ENCODE measurements at places on chromosomes 12 and 14. TPM values are rescaled to one million over a fixed set of nuclear protein-coding genes. Genes with fewer than 3 reads are reported as not detected.

Gene DNAI7
- polyA plus RNA-seq = 0.76 TPM

DNA sequence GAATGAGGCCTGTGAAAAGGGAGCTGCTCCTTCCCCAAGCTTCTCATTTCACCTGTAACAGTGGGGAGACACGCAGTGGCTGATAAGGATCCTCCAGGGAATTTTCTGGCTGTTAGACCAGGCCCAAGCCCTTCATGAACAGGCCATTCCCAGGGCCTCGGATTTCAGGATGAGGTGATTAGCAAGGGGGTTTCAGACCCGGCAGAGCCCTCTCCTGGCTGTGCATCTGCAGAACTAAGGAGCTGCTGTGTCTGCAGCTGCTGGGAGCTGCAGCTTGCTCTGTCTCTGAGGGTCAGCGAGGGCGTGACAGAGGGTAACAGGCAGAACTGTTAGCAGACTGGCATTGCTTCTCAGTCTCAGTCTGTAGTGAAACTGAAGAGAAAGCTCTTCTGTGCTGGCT is 110.4 kb downstream of the KCNA5 start:
- no peak for DNase-seq

- DNase-seq = no peak
Measured at GRCh38 chr12:107347261-107347660, 253.9 kb upstream of the CRY1 start.

DNA sequence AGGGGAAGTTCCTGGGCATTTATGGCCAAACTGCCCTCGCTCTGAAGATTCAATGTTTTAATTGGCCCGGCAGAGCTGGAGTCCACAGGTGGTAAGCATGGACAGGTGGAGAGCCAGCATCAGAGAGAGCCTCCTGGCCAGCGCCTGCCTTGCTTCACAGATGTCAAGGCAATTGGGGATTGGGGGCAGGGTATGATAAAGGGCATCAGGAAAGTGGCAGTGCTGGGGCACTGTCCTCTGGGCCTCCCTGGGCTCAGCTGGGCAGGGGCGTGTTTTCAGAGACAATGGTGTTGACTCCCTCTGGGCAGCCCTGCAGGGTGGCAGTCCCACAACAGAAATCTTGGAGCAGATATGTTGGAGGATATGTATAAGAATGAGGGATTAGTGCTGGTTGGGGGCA is 237.3 kb downstream of the CACNA1C start:
- DNase-seq = no peak

DNA sequence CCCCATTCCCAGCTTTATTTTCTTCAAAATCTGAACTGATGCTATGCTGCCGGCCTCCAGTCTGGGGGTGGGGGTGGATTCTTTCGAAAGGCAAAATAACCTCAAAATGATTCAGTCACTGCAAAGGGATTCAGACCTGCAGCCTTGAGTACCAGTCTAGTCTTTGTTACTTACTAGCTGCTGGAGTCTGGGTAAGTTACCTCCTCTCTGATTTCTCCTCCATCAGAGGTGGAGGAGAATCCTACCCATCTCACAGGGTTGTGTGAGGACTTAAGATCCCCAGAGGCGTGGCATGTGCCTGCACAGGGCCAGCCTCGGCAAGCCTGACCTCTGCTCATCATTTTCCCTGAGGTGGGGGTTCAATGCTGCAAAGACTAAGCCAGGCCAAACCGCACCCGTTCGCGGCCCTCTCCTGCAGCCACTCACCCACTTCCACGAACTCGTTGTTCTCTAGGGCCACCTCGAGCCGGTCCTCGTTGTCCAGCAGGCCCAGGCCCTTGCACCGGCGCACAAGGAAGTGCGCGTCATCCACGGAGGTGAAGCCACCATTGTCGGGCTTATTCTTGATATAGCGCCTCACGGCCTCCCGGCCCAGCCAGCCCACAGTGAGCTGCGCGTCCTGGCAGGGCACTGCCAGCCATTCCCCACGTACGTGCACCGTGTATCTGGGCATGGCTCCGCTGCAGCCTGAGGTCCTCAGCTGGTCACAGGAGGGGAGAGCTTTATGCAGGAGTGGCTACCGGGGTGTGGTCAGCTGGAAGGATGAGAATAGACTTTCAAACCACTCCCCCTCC is 709 bp downstream of the HAL start:
- no peak for DNase-seq

Gene PARPBP
- 29.6 TPM for polyA plus RNA-seq

DNA sequence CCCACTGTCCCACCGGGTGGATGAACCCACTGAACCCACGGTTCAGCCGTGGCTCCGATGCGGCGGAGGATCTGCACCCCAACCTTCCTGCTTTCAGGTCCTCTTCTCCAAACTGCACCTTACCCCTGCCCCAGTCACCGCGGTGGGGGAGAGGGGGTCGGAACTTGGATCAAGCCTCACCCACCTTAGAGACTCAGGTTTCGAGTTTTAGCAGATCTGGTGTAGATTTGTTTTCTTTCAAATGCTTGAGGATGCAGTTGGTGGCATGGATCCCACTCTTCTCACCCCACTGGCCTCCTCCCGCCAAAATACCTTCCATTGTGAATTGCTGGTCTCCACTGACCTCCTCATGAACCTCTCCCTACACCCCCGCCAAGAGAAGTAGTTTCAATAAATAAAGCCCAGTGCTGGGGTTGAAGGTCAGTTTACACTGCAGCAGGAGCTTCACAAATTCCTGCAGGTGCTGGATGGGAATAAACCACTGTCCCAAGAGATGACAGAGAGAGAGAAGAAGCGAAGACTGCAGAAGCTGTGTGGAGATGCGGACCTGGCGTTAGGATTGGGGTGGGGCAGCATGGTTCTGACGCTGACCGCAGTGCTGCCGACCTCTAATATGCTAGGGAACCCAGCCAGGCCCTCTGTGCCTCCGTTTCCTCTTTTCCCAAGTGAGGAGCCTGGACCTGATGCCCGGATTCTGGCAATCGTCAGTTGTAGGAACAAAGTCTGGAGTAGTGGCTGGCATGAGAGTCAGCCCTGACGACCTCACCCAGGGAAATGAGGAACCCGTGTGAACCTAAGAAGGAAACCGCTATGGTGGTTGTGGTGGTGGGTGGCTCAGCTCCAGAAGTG is 7.4 kb downstream of the TTC6 start:
- no peak for DNase-seq

DNA sequence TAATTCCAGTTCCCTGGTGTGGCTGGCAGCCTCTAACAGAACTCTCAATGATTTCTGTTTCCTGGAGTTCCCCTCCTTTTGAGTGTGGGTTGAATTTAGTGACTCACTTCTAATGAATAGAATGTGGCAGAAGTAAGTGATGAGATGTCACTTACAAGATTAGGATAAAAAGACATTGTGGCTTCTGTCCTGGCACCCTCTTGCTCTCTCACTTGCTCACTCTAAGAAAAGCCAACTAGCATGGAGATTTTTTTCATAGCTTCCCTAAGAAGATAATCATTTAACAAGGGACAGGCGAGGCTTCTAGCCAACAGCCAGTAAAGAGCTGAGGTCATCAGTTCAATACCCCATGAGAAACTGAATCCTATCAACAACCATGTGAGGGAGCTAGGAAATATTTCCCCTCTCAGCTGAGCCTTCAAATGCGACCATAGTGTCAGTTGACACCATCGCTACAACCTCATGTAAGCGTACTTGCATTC is 156.7 kb downstream of the TMTC3 start:
- DNase-seq = no peak

DNA sequence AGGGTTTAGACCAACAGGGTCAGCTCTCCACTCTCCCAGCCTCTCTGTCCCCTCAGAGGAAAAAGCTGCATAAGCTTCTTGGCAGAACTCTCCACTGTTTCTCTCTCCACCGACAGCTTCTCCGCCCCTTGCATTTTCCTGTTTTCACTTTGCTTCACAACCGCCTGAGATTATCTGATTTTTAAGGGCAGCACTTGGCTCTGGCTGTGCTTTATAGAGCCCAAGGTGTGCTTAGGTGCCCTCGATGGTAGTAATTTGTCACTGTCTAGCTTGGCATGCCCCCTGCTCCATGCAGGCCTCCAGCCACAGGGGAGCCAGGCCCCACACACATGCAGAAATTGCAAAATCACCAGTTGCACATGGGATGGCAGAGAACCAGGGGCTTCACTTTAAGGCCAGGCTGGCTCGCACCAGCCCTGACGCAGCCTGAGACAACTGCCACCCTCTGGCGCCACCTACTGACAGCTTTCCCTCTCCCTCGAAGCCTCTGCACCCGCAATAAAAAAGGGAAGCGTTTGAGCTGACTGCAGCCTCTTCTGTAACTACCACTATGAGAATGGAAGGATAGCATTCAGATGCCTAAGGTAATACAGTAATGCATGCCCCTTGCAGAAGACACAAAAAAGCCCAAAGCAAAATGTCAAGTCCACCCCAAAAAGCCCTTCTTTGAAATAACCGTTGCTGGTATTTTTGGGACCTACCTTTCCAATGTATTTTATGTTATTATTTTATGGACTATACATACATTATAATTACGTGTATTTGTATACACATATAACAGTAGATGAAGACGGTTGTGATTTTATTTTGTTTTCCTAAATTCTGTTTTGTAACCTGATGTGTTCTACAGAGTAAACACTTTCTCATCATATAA is 32.0 kb upstream of the RIMBP2 start:
- DNase-seq = peak; percentile 75

GRCh38 chr12:109291521-109292341 is 17.4 kb downstream of the FOXN4 start:
- DNase-seq = no peak

- DNase-seq = no peak
Measured at GRCh38 chr14:89024691-89025090, 200.2 kb downstream of the TTC8 start.

DNA sequence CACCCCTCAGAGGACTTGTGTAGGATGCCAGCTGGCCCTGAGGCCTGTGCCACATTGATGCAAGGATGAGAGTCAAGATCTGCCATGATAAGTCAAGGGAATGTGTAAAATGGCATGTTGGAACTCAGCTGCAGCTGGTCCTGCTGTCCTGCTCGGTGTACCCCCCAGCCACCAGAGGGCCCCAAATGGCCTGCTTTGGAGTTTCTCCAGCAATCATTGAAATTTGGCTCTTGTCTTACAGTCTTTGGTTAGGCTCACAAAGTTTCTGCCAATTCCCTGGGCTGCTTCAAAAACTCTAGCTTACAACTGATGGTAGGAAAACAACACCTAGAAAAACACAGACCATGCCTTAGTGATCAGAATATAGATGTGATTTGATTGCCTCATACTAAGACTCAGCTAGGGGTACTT is 76.8 kb downstream of the HSD17B6 start:
- peak; percentile 65 for DNase-seq

DNA sequence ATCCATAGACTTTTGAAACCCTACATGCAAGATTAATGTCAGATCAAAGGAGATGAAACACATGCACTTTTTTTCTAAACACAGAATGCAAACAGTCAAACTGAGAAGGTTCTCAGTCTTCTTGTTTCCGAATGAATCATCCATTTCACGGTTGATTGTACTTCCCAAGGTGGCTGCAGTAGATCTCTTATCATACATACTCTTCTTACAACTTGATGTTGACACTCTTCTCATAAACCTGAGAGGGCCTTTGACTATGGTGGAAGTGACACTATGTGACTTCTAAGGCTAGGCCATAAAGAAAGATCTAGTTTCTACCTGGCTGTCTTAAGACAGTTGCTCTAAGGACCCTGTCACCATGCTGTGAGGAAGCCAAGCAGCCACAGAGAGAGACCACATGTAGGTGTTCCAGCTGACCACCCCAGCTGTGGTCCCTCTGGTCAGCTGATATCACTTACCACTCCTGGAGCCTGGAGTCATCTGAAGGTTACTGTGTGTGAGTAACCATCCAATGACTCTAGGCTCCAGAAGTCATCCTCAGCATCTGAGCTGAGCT is 67.2 kb upstream of the HMGA2 start:
- no peak for DNase-seq

DNA sequence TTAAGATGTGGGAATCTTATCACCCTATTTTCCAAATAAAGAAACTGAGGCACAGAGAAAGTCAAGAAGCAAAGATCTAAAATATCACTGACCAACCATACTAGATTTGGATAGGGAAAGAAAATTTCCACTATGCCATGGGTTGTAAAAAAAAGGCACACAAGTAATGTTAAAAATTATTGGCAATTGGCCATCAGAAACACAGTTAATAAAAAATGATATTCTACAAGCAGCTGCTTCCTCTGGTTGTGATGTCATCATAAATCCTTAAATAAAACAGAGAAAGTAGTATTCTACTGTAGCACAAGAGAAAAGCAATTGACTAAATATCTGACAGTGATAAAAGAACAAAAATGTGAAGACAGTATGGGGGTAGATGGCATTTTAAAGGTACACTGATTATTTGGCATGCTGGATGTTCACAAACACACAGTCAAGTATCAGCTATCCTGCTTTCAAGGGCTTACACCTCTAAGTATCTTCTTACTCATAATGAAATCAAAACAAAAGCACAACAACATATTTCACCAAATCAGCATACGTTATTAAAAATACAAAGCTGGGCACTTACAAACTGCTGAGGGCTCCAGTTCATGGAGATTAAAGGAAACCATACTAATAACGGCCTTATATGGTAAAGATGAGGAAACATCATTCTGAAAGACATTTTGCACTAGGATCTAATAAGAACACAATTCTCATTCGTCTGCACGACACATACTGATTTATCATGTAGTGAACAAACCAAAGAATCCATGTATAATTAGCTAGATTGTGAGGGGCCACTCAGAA is 45.7 kb downstream of the CORO1C start:
- no peak for DNase-seq

GRCh38 chr12:109829667-109830066 is 3.5 kb downstream of the TRPV4 start:
- DNase-seq = no peak

DNA sequence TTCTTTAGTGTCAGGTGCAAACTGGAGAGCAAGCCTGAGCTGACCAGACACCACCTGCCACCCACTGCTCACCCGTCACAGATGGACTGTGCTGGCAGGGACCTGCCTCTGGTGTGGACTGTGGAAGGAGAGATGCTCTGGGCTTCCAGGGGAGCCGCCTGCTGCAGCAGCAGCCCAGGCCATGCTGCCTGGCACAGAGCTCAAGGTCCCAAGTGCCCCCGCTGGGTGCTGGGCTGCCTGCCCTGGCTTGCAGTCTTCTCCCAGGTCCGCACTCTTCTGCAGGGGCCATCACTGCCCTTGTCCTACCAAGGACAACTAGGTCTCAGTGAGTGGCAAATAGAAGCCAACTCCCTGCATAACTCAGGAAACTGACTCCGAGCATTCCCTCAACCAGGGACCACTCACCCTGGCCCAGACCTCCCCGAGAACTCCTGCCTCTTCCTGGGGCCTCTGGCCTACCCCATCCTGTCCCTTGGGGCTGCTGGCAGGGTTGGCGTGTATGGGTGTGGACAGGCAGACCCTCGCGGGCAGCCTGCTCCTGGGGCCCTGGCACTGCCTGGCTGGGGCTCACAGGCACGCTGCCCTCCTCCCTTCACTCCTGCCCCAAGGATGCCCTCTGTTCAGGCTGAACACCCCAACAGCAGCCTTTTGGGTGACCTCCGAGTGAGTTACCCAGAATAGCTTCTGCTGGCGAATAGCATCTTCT is 9.3 kb downstream of the AMN start:
- DNase-seq = no peak

GRCh38 chr12:110597885-110598284 is 14.8 kb upstream of the PPTC7 start:
- no peak for DNase-seq

GRCh38 chr12:14059548-14059947 is 78.1 kb upstream of the GRIN2B start:
- DNase-seq = no peak

Gene LYZ
- polyA plus RNA-seq = 27.2 TPM

GRCh38 chr14:87508333-87508732 is 484.6 kb downstream of the GALC start:
- DNase-seq = no peak

GRCh38 chr12:47303207-47303606 is 223.4 kb upstream of the AMIGO2 start:
- DNase-seq = no peak

- DNase-seq = no peak
Measured at GRCh38 chr14:31568161-31568560, 7.0 kb downstream of the NUBPL start.

GRCh38 chr12:62372825-62373224 is 93.8 kb upstream of the MON2 start:
- DNase-seq = no peak
